ENCODE measurements at places on chromosomes 1 and 21.

DNA sequence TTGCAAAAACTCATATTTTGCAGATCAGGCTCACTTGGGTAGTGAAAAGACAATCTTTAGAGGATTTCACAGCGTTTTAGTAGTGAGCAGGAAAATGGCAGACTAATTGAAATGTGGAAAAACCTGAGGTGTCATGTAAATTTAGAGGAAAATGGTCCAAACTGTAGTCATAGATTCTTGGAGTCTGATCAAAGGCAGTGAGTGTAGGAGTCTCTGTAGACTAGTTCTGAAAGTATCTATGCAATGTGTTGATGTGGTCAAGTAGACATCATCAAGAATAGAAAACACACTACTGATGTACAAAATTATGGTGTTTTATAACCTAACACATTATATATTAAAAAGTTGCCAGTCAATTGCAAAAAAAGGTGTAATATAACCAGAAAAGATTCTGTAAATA lies 143.2 kb upstream of the C1orf105 start:
- no peak for DNase-seq

DNA sequence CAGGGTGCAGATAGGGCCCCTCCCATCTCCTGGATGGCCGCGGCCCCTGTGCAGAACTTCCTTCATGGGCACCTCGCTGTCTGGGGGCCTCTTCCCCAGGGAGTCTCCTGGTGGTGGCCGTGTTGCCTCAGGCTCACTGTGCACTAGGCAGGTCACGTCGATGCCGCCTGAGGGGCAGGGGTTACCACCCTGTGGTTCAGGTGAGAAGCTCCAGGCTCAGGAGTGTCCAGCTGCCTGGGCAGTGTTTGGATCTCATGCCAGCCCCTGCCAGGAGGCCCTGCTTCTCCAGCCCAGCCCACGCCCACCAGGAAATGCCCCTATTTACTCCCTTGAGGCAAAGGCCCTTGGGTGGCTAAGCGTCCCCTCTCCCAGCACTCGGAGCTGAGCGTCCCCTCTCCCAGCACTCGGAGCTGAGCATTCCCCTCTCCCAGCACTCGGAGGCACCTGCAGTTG lies 2.1 kb downstream of the ITGB2 start:
- DNase-seq = no peak

DNA sequence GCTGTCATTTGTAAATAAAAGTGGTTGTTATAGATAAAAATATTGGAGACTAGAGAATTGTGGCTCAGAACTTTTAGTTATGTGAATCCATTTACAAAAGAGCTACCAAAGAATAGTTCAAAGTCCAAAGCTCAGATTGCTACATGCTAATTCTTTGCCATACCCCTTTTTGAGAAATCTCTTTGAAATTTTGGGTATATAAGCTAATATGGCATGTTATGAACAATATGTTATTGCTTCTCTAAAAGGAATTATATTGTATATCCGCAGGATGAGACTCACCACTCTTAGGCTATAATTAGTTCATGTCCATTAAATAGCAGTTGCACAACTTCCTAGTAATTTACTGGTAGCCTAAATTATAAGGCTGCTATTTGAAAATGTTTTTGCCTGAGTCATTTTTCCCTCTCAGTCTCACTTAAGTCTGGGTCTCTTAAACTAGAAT lies 178.0 kb downstream of the ZNF281 start:
- no peak for DNase-seq

- peak; percentile 27 for DNase-seq
Measured at GRCh38 chr1:223290397-223290796, 73.6 kb downstream of the SUSD4 start.

- no peak for DNase-seq
Measured at GRCh38 chr1:246781212-246781611, 57.0 kb downstream of the SCCPDH start.

GRCh38 chr1:229889031-229889517 lies 178.0 kb upstream of the GALNT2 start:
- DNase-seq = no peak

- DNase-seq = no peak
Measured at GRCh38 chr1:228781809-228782661, 46.8 kb downstream of the RHOU start.

- DNase-seq = no peak
Measured at GRCh38 chr1:193458628-193459027, 272.2 kb upstream of the B3GALT2 start.

DNA sequence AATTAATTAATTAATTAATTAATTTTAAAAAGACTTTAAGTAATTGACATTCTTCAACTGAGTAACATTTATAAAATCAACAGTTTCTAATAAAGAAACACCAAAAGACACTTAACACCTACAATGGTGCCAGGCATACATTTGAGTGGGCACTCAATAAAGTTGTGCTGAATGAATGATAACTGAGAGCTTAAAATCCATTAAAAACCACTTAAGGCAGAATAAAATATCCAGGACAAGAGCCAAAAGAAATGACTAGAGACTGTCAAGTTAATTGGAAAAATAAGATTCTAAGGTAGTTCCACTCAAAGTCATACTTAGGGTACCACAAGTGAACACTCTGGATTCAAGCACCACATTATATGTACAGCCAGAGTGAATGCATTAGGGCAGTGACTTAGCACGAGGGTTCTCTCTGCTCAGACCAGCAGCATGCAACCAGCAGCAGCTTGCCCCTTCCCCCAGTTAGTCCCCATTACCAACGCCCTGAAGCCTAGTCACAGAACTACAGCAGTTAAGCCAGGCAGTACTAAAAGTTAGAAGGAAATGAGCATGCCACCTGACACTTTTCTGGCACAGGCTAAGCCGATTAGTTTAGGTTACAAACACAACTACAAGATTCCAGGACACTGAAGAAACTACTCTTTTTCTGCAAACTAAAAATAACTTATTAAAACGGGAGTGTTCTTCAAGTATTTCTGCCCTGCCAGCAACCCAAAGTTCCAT lies 46.5 kb downstream of the LUZP1 start:
- no peak for DNase-seq

DNA sequence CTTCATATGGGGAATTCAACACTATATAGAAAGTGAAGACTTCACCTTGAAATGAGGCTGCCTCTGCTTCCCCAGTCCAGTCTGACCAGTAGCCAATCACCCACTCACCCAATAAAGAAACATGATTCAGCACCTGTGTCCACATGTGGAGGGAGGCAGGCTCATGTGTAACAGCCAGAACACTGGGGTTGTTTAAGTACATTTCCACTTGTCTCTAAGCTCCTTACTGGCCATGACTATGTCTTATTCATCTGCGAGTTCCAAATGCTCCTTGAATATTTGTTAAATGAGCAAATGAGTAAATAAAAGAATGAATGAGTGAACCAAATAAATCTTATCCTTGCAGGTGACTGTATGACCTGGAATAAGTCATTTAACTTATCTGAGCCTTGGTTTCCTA lies 100.1 kb downstream of the BRINP2 start:
- DNase-seq = no peak

GRCh38 chr21:44579056-44579832 lies 1.2 kb downstream of the KRTAP10-5 start:
- no peak for DNase-seq

DNA sequence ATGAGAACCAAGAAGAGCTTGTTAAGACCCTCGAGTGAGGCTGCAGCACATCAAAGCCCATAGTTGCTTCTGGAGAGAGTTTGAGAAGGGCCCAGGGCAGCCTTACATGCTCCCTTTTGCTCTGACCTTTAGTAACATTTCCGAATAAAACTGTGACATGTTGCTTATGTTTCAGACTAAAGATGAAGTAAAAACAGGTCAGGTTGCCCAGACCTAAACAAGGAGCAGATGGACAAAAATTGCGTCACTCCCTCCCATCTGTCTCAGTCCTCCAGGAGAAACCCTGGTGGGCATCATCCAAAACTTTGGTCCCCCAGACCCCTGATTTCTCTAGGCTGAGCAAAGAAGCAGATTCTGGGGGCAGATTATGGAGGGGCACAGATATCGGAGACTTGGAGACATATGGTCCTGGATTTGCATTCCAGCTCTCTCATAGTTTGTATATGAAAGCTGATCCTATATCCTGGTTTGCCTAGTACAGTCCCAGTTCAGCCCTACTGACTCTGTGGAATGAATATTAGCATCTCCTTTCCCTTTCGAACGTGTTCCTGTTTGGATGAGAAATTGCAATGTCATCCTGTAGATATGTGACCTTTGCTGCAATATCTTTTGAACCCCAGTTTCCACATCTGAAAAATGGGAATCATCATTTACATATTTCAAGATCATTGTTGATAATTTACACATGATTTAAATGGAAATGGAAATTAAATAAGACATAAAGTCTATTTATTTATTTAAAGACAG lies 304.9 kb upstream of the USP24 start:
- no peak for DNase-seq

DNA sequence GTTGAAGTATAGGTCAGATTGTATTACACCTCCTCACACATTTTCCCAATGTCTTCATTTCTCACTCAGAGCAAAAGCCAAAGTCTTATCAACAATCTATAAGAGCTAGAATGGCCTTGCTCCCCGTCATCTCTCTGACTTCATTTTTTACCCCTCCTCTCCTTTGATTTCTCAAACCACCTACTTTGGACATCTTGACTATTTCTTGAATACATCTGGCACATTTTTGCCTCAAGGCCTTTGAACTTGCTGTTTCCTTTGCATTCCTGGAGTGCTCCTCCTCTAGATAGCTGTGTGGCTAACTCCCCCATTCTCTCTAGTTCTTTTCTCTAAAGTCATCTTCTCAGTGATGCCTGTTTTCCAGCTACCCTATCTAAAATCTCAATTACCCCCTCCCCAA lies 7.2 kb upstream of the XCL2 start:
- no peak for DNase-seq

DNA sequence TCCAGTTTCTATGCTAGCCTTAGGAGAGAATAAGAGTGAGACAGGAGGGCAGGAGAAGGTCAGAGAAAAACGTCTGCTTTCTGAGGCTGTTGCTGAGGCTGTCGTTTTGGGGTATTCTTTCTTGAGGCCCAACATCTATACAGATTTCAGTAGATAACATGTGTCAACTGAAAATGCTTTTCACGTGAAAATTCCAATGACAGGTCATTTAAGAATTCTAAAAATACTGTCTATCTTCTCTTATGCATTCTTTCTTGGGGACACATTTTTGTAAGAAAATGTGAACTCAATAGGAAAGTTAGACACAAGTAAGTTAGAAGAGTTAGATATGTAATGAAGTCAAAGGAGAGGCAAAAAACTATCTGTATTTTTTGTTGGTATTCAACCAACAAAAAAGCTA lies 150.8 kb downstream of the TGFB2 start:
- DNase-seq = no peak

- no peak for DNase-seq
Measured at GRCh38 chr1:226820941-226821718, 49.3 kb upstream of the PSEN2 start.

- DNase-seq = no peak
Measured at GRCh38 chr21:45405819-45406762, 1.1 kb downstream of the COL18A1 start.

DNA sequence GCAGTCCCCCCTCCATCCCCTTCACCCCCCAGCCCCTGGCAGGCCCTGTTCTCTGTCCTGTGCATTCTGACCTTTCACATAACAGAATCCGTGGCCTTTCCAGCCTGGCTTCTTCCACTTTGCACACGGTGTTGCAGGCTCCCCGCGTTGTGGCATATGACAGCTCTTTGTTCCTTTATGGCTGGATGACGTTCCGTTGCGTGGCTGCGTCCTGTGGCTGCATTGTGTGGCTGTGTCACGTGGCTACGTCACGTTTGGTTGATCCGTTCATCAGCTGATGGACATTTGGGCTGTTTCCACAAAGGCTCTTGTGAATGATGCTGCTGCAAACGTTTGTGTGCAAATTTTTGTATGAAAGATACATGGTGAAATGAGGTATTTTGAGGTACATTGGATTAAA lies 53.3 kb downstream of the PDE9A start:
- DNase-seq = no peak

GRCh38 chr21:44771896-44772525 lies 29.6 kb downstream of the UBE2G2 start:
- no peak for DNase-seq

DNA sequence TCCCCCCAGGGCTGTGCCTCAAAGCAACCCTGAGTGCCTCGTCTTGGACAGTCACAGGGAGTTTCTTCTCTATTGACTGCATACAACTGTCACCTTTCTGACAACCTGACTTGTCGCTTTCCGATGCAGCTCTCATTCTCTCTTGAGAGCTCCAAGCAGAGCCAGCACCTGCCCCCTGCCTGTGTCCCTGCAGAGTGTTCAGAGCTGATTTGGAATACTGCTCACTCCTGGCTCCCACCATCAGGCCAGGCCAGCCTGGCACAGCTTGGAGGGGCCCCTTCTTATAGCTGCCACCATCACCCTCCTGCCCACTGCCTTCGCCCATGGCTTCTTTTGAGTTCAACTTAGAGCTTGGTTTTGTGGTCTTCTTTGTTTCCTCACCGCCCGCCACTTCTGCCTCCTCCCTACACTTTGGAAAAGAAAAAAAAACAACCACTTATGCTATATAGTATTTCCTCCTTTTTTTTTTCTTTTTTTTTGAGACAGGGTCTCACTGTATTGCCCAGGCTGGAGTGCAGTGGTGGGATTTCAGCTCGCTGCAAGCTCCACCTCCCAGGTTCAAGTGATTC lies 12.3 kb downstream of the NCF2 start:
- DNase-seq = peak; percentile 57

GRCh38 chr21:38273745-38274542 lies 17.2 kb downstream of the KCNJ15 start:
- DNase-seq = no peak

GRCh38 chr1:228198977-228199590 lies 8.8 kb upstream of the OBSCN start:
- no peak for DNase-seq

- DNase-seq = no peak
Measured at GRCh38 chr1:53324321-53324720, 3.5 kb downstream of the LRP8 start.

DNA sequence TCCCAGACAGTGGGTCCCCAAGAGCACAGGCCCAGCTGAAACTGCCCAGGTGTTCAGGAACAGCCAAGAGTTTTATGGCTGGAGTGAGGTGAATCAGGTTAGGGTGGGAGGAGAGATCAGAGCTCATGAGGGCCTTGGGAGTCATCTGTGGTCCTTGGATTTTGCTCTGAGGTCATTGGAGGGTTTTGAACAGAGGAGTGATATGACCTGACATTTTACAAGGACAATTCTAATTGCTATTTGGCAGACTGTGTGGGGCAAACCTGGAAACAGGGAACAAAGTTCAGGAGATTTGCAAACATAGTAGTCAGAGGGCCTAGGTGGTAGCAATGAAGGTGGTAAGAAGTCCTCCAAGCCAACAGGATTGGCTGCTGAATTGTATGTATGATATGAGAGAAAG lies 31.1 kb upstream of the LRRN2 start:
- no peak for DNase-seq

All from Jurkat, Clone E6-1 (cell line).